HS-5 (cell line): ENCODE measurements at places on chromosomes 6 and 20.

DNA sequence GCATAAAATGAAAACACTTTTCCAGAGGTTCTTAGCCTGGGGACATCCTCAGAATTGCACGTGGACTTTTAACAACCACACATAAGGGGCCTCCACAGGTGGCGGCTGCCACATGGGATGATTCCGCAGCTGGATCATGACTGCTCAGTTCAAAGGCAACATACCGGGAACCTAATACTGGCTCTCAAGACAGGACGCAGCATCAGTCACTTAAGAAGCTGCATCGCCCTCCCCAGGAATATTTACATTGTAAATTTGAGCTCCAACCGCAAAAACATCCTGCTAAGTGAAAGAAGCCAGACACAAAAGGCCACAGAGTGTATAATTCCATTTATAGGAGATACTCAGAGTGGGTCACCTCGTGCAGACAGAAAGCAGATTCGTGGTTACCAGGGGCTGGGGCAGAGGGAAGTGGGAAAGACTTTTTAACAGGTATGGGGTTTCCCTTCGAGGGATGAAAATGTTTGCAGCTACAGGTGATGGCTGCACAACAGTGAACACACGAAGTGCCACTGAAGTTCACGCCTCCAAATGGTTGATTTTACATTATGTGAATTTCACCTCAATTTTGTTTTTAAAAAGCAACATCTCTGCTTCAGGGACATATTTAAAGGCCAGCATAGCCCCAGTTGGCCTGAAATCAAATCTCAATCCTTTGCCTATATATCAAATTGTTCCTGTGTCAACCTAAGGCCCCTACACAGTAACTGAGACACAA, 141.5 kb downstream of the BMP7 start:
- DNase-seq: no peak

- no peak for DNase-seq
Observed at GRCh38 chr6:98787961-98788360, 46.4 kb upstream of the POU3F2 start.

DNA sequence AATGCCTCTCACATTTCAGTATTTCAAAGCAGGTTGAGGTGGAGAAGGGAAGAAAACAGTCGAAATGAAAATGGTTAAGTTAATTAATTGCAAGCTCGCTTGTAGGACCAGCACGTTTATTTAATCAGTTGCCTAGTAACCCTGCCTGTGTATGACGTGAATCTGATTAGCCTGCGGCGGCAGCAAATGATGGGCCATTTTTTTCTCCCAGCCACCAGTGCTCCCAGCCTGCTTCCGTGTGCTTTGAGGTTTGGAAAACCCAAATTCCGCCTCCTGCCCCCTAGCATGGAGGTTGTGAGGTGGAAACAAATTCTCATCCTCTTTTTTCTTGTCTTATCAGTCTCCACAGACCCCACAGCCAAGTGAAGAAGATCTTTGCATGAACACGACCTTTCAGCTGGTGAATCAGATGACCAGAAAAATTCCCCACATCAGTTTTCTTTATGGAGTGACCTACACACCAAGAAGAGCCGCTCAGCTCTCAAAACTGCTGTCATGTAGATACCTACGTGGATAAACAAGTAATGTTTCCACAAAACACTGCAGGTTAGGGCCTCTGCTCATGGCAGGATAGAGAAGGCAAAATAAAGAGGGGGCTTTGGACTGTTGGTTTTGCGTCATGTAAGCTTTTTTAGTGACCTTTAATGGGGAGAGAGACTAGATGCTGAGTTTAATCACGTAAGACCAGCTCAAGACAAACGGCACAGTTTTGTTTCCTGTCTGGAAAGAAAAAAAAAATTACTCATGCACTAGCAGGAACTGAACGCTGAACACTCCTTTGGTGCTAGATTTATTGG, 572.9 kb upstream of the NOX3 start:
- DNase-seq: no peak

- no peak for DNase-seq
Observed at GRCh38 chr6:1640476-1640875, 30.8 kb downstream of the FOXC1 start.

DNA sequence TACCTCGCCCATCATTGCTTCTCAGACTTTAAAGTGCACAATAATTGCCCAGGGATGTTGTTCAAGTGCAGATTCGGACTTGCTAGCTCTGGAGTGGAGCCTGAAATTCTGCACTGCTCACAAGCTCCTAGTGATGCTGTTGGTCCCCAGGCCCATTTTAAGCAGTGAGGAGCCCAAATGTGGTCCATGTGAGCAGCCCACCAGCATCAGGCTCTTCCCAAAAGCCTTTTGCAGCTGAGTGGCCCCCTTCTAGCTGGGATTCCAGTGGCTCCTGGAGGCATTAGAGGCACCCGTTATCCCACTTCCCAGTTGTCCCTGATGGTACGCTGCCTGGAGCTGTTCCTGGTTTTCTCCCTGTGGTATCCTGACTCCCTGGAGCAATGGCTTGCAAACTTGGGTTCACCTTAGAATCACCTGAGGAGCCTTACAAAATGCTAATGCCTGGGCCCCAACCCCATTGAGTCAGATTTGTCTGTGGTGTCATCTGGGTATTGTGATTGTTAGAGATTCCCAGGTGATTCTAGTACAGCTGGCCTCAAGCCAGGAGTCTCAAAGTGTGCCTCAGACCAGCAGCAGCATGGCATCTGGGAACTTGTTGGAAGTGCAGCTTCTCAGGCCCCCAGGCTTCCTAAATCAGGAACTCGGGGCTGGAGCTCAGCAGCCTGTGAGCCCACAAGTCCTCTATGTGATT, 186.9 kb upstream of the SLC24A3 start:
- DNase-seq: no peak

GRCh38 chr20:41553142-41553879, 64.9 kb downstream of the CHD6 start:
- no peak for DNase-seq

- no peak for DNase-seq
Observed at GRCh38 chr6:41522780-41523548, 23.2 kb upstream of the FOXP4 start.

DNA sequence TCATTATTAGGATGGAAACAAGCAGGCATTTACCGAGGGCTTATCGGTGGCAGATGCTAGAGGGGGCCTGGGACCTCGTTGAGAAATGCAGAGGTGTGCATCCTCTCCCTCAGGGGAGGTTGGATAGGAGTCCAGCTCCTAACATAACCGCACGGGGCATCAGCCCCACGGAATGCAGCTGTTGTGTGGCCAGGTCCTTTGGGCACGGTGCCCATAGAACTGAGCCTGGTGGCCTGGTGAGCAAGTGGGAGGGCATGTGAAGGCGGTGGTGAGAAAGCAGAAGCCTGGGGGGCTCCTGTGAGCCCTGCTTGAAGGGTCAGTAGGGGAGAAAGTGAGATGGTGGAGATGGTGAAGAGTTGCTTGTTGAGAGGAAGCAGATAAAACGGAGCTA, 143.7 kb downstream of the CDH26 start:
- no peak for DNase-seq

GRCh38 chr6:100176951-100177710, 183.1 kb upstream of the MCHR2 start:
- no peak for DNase-seq

GRCh38 chr20:61848851-61849250, 216.8 kb downstream of the TAF4 start:
- no peak for DNase-seq

- no peak for DNase-seq
Observed at GRCh38 chr6:142698751-142699150, 246.2 kb downstream of the HIVEP2 start.

GRCh38 chr6:10591422-10592160, 70.4 kb downstream of the GCNT2 start:
- DNase-seq: no peak
